Activated CD4-positive, alpha-beta memory T cell treated with anti-CD3 and anti-CD28 coated beads for 36 hours (primary cell): ENCODE measurements at places on chromosomes 12 and 14. TPM values are rescaled to one million over a fixed set of nuclear protein-coding genes. Genes with fewer than 3 reads are reported as not detected.

DNA sequence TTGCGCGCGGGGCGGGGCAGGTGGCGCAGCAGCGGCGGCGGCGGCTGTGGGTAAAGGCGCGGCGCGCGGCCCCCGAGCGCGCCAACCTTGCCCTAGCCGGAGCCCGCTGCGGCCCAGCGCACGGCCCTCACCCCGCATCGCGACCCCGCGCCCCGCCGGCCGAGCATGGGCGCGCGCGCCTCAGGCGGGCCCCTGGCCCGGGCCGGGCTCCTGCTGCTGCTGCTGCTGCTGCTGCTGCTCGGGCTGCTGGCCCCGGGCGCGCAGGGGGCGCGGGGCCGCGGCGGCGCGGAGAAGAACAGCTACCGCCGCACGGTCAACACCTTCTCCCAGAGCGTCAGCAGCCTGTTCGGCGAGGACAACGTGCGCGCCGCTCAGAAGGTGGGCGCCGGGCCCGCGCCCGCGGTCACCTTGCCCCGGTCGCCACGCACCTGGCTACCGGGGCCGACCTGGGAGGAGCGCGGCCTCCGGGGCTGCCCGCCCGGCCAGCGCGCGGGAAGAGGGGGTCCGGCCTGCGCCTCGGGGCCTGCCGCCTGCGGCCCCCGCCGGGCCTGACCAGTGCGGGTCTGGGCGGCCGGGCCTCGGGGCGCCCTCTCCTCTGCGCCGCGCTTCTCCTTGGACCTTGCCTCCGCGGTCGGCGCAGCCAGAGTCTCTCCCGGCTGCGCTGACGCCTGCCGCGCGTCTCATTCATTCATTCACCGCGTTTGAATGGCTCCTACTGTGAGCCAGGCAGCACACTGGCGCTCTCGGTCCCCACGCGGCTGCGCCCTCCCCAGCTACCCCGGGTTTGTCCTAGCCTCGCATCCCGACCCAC, at the start of gene BRI3BP:
BRI3BP (plus strand) TSS at position 20 of the 811 bp plus-strand sequence; CDS start at position 166, 146 bp downstream.
- DNase-seq, result peak; percentile 56

GRCh38 chr14:102882226-102882906, 40.1 kb upstream of the AMN start:
- DNase-seq, result no peak

DNA sequence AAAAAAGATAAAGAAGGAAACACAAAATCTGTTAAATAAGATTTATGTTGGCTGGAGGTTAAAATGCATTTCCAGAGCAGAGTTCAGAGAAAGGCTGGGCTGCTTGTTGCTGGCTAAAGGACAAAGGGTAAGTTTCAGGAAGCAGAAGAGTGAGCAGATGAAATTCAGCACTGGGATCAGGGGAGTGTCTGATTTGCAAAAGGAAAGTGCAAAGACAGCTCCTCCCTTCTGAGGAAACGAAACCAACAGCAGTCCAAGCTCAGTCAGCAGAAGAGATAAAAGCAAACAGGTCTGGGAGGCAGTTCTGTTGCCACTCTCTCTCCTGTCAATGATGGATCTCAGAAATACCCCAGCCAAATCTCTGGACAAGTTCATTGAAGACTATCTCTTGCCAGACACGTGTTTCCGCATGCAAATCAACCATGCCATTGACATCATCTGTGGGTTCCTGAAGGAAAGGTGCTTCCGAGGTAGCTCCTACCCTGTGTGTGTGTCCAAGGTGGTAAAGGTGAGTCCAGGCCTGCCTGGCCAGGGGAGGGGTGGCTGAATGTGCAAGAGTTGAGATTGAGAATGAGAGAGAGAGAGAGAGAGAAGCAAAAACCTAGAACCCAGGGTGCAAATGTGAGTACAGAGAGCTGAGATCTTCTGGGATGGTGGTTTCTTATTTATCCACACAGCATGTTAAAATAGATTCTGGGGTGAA, at the start of gene OAS1:
OAS1 (plus strand) TSS at position 251 of the 703 bp plus-strand sequence; CDS start at position 329, 78 bp downstream.
- DNase-seq, result peak; percentile 58

DNA sequence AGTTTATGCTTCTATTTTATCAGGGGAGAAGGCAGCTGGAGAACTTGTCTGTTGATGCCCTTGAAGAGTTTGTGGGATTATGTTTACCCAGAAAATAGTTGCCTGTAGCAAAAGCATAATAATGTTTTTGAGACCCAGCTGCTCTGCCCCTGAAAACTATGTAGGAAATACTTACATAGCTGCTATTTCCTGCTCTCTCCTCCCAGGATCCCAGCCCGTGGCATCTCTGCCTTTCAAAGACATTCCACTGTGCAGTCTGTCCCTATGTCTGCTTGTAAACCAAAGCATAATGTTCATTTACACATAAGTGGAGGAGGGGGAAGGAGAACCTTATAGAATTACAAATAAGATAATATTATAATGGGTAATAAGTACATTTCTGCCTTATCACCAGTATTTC, 198.7 kb downstream of the SYT1 start:
- DNase-seq, result no peak

GRCh38 chr12:46402941-46403718, 30.6 kb upstream of the SLC38A2 start:
- DNase-seq, result no peak

- DNase-seq, result no peak
These were observed 198.6 kb downstream of the BCL11B start for GRCh38 chr14:99073431-99073830.

DNA sequence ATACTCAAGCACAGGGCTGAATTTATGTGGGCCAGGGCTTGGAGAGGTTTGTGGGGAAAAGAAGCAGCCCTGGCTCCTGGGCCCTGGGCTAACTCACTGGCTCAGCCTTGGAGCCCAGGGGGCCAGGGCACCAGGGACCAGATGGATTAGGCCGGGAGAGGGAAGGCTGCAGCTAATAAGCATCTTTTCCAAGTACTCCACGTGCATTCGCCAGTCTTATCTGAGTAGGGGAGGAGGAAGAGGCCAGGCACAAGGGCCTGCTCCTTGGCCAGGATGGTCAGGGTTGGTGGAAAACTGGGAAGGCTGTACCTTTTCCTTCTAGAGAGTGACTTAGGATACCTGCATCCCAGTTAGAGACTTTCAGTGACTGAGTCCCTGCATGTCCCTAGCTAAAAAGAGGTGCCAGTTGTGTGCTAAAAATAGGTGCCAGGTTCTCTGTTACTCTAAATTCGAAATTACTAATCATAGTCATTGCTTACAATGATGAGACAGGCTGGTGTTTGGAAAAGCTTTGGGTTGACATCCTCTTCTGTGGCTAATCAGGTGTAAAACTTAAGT, 1.3 kb downstream of the GLRX5 start:
- no peak for DNase-seq

DNA sequence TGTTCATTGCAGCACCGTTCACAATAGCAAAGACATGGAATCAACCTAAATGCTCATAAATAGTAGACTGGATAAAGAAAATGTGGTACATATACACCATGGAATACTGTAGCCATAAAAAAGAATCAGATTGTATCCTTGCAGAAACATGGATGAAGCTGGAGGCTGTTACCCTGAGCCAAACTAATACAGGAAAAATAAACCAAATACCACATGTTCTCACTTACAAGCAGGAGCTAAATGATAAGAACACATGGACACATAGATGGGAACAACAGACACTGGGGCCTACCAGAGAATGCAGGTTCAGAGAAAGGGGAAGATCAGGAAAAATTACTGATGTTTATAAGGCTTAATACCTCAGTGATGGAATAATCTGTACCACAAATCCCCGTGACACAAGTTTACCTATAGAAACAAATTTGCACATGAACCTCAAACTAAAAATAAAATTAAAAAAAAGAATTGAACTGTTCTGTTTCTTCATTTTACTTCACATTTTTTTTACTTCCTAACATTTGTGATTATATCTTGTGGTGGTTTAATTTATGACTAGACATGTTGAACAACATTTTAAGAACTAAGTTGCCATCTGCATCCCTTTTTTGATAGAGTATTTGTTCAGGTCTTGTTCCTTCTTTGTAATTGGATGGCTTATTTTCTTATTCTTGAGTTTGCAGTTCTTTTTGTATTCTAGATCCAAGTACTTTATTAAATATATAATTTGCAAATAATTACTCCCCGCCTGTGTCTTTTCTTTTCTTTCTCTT, 835.2 kb downstream of the FSCB start:
- no peak for DNase-seq

- no peak for DNase-seq
These were observed 580.9 kb downstream of the DIO2 start for GRCh38 chr14:79630288-79630960.

GALNT8 gene
- total RNA-seq, result 1.3 TPM

RBP5 gene
- 0.21 TPM for total RNA-seq

CYP46A1 gene
- total RNA-seq, result 0.19 TPM

CDH24 gene
- total RNA-seq, result 1.1 TPM

ATG2B gene
- total RNA-seq, result 12.8 TPM

PDE3A gene
- not detected for total RNA-seq

TBC1D30 gene
- 0.36 TPM for total RNA-seq
